Activated naive CD4-positive, alpha-beta T cell treated with anti-CD3 and anti-CD28 coated beads, Interleukin-2, amount 50 U/mL, for 16 hours (primary cell): ENCODE measurements at places on chromosomes 12 and 14.

DNA sequence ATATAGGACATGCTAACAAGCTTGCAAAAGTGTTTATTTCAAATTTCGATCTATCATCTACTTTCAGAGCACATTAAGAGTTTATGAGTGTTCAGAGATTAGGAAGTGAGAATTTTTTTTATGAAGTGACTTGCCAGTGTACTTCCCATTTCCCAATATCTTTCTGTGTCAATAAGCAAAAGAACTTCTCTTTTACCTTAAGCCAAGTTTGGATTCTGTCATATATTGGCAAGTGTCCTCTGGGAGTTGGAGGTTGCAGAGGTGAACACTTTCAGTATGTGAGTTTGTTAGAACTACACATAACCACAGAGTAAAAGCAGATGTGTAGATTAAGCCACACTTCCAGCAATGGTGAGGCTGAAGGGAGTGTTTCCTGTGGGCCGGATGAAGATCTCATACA lies 16.6 kb upstream of the KLRF1 start:
- DNase-seq: no peak

GRCh38 chr14:62307844-62308243 lies 545.6 kb downstream of the SNAPC1 start:
- no peak for DNase-seq

DNA sequence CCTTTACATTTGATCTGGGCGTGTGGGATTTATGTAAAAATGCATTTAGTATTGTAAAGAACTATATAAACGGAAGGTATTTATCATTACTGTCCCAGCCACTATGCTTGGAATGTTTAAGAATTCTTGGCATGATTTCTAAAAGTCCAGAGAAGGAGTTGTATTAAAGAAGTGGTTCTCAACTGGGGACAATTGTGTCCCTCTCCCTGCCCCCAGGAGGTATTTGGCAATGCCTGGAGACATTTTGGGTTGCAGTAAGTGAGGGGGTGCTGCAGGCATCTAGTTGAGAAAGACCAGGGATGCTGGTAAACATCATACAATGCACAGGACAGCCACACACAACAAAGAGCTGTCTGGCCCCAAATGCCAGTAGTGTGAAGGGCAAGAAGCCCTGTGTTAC lies 7.2 kb downstream of the SLC38A1 start:
- no peak for DNase-seq

DNA sequence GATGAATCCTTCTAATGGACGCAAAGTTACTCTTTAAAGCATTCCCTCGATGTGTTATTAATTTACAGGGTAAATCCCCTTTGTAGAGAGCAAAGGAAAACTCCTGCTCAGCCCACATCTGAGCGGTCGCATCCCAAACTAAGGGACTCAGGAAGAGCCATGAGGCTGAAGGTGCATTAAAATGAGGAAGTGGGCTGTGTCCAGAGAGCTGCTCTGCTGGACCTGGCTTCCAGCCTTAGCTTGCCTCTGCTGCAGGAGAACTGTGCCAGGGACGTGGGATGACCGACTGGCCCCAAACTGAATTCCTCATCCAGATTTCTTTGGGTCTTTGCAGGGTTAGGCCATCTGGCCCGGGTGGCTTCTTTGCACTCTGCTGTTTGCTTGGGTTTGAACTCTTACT lies 88.3 kb downstream of the FBXW8 start:
- DNase-seq: no peak

DNA sequence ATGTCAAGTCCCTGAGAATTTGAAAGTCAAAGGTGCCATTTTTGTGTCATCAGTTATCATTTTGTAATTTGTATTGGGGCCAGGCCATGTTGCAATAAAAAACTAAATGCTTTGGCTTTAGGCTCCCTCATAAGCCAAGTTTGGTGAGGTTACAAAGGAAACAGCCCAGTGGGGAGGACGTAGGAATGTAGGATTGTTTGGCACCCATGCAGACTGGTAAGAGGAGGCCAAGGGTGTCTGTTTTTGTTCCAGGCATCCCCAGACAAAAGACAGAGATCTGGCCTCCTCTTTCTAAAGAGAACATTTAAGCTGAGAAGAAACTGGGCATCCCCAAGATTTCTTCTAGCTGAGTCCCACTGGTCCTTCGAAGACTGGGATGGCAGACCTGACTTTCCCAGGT lies 111.7 kb downstream of the SUDS3 start:
- DNase-seq: no peak

- no peak for DNase-seq
Observed at GRCh38 chr12:97061171-97061570, 154.1 kb downstream of the NEDD1 start.

DNA sequence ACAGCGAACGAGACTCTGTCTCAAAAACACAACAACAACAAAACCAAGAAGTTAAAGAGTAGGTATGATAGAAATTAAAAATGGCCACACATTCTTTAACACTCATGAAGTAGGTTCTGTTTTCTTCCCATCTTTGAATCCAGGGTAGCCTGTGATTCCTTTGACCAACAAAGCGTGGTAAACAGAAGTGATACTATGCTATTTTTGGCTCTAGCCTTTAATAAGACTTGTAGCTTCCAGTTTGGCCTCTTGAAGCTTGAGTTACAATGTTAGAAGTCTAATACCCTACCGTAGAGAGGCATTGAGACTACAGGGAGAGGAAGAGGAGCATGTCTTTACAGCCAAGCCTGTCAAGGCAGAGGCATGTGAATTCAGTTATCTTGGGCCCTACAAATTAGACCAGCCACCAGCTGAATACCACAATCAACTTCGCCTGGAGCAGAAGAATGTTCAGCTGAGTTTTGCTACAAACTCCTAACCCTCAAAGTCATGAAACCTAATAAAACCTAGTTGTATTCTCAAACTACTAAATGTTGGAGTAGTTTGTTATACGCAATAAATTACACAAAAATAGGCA lies 4.9 kb upstream of the NEMF start:
- DNase-seq: no peak

GRCh38 chr12:52907092-52907810 lies 2.4 kb upstream of the KRT8 start:
- DNase-seq: no peak

DNA sequence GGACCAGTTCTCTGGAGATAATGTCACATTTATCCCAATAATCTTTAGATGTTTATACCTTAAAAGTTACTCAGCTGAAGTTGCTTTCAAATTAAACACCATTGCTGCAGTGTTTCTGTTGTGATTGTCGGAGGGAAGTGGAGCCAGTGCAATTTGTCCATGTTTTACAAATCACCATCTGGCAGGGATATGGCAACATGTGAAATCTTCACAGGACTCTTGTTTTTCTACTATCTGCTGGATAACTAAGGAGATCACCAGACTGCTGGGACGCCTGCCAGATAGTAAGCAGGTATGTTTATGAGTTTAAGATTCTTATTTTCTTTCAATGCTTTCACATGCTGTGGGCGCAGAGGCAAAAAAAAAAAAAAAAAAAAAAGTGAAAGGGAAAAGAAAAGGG lies 100.3 kb upstream of the SOX5 start:
- DNase-seq: no peak

GRCh38 chr14:64245491-64245890 lies 48.7 kb downstream of the ESR2 start:
- DNase-seq: no peak

DNA sequence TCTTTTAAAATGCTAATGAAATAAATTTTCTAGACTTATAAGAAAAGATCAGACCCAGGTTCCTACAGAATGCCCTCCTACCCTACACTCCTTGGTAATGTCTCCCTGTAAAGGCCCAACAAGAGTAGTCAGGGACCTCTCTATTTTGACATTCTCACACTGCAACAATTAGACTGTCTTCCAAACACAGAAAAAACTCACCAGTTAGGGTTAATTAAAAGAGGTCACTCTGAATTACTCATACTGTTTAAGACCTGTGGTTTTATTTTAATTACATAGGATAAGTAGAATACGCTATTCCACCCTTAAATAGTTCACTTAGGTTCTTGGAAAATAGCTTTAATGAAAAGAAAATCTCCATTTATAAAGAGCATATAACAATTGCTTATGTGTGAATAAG lies 142.4 kb downstream of the ITPR2 start:
- DNase-seq: no peak
